ENCODE measurements at places on chromosomes 7 and 10.

GRCh38 chr10:12801214-12802087 is 200.1 kb downstream of the CCDC3 start:
- DNase-seq, result no peak

- no peak for DNase-seq
Measured at GRCh38 chr7:130153211-130153908, 51.8 kb downstream of the TMEM209 start.

DNA sequence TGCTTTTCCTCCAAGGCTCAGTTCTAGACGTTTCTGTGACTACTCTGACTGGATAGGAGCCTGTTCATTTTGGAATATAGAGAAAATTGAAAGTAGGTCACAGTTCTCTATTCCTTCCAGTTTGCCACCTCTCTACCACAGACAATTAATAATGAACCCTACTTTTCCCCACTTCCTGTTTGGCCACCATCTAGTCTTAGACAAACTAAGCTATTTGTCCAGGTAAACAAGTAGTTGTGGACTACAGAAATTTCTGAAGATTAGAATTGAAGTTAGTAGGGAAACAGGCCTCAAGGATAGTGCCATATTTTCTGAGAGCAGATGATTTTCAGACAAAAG is 87.0 kb downstream of the AUTS2 start:
- no peak for DNase-seq

GRCh38 chr7:102284891-102285539 is 1.7 kb upstream of the SH2B2 start:
- DNase-seq, result no peak

DNA sequence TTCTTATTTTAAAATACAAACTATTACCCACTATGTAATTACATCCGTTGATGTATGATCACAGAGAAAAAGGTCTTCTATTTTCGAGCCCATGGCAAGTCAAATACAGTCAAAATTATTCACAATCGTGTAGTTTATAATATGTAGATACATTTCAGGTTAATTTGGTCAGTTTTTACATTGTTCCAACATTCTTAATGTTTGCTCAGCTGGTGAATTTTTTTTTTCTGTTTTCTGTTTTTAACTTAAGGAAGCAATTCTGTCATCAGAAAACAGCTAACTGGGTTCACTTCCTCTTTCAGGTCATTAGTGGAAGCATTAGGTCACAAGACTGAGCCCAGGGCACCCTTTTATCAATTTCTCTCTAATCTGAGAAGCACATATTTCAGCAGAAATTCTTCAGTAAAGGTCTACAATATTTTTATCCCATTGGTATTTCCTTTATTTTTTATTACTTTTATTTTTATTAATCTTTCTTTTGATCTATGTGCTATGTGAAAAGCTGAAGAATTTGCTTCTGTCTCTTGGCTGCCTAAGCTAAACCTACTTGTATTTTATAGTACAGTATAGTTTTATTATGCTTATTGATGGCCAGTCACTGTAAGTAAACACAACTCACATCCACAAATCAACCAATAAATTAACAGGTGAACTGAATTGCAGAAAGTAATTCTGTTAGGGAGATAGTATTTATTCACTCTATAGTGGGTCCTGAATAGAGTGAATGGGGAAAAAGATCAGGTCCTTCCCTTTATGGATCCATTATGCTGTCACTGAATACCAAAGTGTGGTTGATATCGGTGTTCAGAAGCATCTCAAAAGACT is 84.6 kb downstream of the ICA1 start:
- DNase-seq, result no peak

- DNase-seq, result no peak
Measured at GRCh38 chr7:39634478-39634805, 11.1 kb downstream of the RALA start.

- no peak for DNase-seq
Measured at GRCh38 chr10:36720895-36721294, 404.5 kb upstream of the ANKRD30A start.

- no peak for DNase-seq
Measured at GRCh38 chr7:127862525-127862924, 168.7 kb downstream of the LRRC4 start.

DNA sequence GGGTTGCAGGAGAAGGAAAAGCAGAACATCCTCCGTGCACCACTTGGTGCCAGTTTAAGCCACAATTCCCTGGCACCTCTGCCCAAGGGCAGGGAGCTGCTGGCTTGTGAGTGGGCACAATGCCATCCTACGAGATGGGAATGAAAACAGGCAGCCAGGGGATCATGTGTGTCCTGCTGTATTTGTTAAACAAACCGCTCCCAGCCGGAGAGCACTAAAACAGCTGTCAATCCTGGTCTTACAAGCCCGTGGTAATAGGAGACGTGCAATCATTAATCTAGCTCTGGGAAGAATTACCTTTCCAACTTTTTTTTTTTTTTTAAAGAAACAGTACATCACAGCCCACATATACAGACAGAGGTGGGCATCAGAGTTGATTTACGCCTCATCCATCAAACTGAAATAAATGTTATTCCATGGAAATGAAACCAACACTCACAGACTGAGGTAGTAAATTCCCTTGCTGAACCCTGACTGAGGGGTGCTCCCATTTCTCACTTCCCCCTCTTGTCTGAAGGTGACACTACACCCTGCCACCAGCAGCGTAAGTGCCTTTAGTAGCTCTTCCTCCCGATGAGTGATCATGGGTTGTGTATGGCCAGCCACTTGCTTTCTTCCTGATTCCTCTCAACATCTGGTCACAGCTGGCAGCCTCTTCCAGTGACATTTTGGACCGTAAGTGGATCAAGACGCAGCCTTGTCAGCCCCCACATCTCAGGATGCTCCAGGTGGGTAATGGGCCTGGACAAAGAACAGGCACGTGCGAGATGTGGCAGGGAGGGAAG is 143.8 kb downstream of the TEX36 start:
- DNase-seq, result no peak

DNA sequence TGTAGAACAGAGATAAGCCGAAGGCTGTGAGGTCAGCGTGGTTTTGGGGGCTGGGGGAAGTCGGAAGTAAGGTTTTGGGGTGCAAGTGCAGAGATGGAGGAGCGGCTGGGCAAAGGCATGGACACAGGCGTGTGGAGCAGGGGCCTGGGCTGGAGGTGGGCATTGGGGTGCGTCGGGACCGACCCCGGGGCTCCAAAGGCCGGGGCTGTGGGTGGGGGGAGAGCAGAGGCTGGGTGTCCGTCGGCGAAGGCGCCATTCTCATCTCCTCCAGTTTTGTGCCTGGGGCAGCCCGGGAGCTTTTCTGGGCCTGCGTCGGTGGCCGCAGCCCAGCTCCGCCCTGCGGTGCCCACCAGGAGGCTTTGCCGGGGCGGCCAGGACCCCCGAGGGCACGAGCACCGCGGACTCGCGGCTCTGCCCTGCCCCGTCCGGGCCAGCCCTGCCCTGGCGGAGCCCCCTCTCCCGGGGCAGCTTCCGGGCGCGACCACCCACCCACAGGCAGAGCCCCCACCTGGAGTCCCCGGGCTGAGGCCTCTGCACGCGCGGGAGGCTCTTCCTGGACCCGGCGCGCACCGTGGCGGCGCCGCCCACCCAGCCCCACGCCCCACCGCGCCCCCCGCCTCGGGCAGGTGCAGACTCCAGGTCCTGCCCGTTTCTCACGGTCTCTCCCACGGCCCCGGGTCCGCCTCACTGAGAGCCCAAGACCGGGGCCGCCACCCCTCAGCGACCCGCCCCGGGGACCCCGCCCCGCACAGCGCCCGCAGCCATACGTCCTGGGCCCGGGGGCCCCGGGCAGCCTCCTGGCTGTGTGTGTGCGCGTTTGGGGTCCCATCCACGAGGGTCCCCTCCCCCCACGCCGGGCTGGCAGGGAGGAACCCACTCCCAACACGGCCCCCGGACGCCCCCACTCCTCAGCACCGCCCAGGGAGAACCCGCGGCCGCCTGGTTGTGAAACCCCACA is 7.7 kb upstream of the SCART1 start:
- no peak for DNase-seq

DNA sequence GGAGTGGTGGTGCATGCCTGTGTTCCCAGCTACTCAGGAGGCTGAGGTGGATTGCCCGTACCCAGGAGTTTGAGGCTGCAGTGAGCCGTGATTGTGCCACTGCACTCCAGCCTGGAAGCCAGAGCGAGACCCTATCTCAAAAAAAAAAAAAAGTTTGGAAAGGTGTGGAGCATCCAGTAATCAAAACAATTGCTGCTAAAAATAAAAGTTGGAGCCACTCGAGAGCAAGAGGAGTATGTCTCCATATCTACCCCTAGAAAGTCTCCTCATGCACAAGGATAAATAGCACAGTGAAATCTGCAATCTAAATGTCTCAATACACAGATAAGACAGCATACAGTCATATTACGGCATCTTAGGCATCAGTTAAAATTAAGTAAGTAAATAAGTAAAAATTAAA is 81.5 kb upstream of the NEBL start:
- no peak for DNase-seq

GRCh38 chr10:116699471-116700150 is 42.8 kb downstream of the HSPA12A start:
- DNase-seq, result no peak

DNA sequence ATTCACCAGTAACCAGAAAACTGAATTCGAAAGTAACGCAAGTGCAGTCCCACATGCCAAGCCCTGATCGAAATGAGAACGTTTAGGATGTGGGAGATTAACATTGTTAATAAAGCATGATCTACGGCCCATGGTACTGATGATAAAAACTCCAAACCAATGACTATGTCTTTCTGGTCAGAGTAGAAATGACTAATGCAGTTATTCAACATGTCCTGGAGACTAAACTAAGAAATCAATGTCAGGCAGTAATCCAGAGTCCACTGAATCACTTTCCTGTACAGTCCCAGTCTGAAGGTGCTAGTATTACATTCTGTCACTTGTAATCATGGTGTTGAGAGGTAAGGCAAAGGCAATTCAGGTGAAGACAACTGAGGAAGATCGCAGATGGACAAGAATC is 14.4 kb downstream of the NPSR1 start:
- DNase-seq, result no peak

DNA sequence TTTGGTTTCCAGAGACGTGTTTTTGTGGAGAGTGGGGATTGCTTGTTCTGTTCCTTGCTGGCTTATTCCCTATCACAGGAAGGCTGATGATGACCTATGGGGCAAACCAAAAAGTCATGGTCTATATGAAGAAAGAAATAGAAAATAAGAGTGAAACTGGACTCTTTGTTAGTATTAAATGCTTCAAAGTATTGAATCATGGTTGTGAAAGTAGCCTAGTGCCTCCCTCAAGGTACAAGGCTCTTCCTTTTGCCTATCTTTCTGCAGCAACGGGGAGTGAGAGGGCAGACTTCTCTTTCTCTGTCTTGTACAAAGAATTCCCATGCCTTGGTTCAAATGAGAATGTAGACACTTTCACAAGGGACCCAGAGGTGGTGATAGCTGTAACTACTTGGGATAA is 9.0 kb downstream of the MEST start:
- no peak for DNase-seq

DNA sequence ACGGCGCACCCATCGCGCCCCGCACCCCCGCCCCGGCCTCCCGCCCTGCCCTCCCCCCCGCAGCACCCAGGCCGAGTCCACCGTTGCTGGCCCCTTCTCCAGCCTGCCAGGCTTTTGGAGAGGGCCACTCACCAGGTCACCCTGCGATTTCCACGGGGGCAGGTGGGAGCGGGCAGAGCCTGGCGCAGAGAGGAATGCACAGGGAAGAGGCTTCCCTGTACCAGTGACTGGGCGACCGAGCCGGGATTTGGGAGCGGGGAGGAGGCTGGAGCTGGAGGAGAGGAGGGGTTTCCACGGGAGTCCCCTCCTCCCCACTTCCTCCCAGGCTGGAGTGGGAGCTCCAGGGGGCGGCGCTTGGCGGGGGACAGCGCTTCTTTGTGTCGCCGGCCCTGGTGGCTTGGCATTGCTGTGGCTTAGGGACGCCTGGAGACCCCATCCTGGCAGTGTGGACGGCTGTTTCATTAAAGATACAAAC is 19.3 kb downstream of the TCAF1 start:
- no peak for DNase-seq

DNA sequence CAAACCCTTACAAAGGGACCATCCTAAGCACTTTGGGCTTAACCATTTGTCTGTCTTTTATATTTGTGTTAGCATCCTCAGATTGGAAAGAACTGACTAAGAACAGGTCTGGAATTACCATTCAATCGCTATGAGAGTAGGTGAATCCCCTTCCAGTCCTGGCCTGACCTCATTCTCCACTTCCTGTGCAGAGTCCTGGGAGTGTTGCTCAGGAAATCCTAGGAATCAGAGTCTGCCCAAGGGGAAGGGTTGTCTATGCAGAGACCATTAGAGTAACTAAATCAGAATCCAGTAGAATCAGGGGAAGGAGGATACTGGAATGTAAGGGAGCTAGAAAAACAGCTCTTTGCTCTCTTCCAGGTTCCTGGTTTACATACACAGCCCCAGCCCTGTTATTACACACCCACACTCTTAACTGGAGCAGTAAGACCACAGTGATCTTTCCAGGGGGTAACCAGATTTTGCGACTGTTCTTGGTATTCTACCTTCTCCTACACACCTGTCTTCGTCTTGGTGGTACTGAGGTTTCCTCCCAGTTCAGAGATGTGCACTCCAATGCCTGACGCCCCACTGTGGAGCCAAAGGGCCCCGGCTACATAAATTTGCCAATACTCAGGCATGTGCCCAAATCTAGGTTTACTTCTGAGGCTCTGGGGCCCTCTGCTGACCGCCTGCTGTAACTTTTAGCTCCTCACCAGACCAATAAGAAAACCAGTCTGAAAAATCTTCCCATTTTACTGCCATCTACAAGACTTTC is 103.7 kb downstream of the RNF216 start:
- DNase-seq, result no peak

- no peak for DNase-seq
Measured at GRCh38 chr10:45544191-45544590, 128.4 kb downstream of the ZFAND4 start.

Measured in AG09309 (cell line).